ENCODE measurements at places on chromosomes 4 and X.

DNA sequence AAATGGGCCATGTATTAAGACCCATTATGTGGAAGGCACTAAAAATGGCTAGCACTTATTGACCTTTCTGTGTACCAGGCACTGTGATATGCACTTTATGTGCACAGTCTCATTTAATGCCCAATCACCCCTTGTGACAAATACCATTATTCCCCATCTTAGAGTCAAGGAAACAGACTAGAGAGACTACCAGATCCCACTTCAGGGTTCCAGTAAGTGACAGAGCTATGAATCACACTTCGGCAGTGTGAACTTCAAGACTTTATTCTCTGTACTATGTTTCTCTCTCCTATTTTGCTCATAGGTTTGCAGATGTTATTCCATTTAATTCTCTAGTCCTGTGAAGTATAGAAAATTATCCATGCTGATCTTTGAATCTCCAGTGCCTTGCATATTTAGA lies 107.0 kb downstream of the NFKB1 start:
- DNase-seq = no peak

- DNase-seq = no peak
Measured at GRCh38 chrX:150032742-150033141, 94.5 kb upstream of the EOLA2 start.

DNA sequence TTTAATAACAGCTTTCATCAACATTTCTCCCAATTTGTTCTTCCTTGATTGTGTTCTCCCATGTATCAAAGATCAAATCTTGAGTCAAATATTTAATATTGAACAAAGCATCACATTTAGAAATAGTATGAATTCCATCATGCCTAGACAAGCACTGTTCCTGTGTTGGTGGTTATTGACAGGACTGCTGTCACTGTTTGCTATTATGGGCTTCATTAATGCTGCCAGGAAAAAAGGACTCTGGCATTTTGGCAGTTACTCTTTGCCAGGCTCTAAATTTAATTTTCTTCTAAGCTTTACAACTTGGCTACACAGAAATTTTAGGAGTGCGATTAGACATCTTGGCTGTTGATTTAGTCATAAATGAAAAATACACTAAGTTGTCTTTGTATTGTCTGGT lies 295.9 kb upstream of the NRK start:
- DNase-seq = no peak

GRCh38 chrX:74906417-74906816 lies 18.8 kb downstream of the NEXMIF start:
- no peak for DNase-seq
